ENCODE measurements at places on chromosomes 12 and 14.
A peak's percentile ranks its signal among the peaks of the same experiment; 100 is the strongest.

DNA sequence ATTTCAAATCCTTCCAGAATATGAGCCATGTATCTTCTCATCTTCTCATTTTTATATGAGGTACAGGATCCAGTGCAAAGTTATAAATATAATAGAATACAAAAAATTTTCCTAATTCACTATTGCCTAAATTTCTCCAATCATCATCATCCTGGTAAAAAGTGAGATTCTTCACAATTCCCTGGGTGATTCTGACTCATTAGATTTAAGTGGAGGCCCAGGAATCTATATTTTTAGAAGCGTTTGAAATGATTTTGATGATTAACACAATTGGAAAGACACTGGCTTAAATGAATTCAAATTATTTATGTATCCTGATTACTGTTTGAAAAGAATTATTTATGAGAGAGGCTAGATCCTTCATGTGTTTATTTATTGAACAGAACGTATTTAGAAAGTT lies 380.3 kb upstream of the PDE3A start:
- DNase-seq, result no peak

GRCh38 chr12:51809193-51809592 lies 39.3 kb downstream of the FIGNL2 start:
- no peak for DNase-seq

GRCh38 chr12:52552055-52552454 lies 890 bp downstream of the KRT71 start:
- DNase-seq, result no peak

GRCh38 chr14:70803321-70804310 lies 5.7 kb downstream of the MAP3K9 start:
- no peak for DNase-seq

DNA sequence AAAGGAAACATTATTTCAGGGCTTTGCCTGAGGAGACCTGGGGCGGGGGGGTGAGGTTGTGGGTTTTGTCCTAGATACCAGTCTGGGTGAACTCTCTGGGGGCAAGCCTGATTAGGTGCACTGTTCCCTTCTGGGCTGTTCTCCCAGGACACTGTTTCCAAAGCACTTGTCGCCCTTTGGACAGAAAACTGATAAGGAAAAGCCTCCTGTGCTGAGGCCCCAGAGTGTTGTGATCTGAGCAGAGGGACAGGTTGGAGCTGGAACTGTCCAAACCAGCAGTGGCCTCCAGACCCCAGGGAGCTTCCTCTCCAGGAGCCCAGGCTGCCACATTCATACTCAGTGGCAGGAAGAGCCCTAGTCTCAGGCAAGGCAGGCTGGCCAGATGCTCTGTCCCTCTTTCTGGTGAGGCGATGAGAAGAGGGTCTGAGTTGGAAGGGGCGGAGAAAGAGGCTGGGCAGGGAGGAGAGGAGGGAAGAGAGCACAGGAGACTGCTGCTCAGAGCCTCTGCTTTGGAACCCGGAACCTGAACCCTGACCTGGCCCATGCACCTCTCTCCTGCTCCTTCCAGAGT lies 1.9 kb downstream of the GALNT16 start:
- DNase-seq, result no peak

DNA sequence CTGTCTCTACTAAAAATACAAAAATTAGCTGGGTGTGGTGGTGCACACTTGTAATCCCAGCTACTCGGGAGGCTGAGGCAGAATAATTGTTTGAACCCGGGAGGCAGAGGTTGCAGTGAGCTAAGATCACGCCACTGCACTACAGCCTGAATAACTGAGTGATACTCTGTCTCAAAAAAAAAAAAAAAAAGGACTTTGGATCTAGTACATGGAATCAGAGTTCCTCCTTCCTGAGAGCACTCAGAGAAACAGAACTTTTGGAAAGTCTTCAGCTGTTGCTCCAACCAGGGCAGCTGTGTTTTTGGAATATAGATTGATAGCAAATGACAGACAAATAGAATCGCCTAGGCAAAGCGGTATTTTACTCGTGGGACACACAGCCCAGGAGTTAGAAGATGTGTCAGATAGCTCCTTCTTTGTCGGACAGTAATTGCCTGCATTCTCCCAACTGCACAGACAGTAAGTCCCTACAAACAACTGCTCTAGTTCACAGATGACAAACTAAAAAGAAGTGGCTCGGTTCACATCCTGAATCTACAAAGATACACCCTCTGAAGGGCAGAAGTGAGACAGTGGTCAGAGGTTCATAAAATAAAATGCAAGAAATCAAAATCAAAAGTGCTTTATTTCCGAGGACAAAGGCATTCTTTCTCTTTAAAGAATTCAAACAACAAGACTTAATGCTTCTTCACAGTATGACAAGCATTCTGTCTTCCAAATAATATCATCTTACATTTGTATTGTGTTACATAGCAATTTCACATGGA lies 17.1 kb upstream of the NEK9 start:
- DNase-seq, result no peak

- no peak for DNase-seq
Measured at GRCh38 chr12:32252199-32253073, 145.8 kb downstream of the BICD1 start.

DNA sequence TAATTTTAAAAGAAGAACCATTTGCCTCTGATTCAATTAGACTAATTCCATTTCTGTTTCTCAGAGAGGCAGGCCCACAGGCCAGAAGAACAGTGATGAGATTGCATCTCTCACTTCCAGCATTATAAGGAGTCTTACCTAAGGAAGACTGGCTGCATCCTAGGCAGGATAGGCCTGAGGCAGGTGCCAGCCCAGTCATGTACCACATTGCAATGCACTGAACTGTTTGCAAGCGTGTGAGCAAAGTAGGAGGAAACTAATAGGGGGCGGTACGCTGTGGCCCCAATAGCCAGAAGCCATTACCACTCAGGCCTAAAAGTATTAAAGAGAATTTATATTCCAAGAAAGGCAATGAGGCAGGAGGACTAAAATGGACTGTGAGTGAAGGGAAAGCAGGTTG lies 12.1 kb upstream of the CNIH1 start:
- no peak for DNase-seq

- DNase-seq, result no peak
Measured at GRCh38 chr12:30440826-30441602, 254.7 kb downstream of the IPO8 start.

DNA sequence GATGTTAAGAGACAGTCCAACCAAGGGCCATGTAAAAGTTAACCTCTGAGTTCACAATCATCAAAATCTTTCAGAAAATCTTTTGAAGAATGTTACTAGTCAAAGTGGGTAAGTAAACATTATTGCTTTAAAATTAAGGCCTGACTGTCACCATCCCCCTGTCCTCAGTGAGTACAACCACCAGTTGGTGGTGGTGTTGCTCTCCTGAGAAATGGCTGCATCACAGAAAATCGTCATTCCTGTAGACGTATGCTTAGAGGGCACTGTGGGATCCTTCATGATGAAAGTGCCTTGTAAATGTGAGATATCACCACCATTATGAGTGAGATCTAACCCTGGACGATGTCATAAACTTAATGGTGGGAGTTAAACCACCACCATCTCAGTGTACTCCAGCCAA lies 451.2 kb downstream of the RPS29 start:
- DNase-seq, result no peak

GRCh38 chr12:501722-502447 lies 42.1 kb downstream of the B4GALNT3 start:
- no peak for DNase-seq

GRCh38 chr12:116306506-116306905 lies 29.0 kb upstream of the MED13L start:
- no peak for DNase-seq

- DNase-seq, result no peak
Measured at GRCh38 chr12:66648033-66648735, 30.7 kb downstream of the GRIP1 start.

DNA sequence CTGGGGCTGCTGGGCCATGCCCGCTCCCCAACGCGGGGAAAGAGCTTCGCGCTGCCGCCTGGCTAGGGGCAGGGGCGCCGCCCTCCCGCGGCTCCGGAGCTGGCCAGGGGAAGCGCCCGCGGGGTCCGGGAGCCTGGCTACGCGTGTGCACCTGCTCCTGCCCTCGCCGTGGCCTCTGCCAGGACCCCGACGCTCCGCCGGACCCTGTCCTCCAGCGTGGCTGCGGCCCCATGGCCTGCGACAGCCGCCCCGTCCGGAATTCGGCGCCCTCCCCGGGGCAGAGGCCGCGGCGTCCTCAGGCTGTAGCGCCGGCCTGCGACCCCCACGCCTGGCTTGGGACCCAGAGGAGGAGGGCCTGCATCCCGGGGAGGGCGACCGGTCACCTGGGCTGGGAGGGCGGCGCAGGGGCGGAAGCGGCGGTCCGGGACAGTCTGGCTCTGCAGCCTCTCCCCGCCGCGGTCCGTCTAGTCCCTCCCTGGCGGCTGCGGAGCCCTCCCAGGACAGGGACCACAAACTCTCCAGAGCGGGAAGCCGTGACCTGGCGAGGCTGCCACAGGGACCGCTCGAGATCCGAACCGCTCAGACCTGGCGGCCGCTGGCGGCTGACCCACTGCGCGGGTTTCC lies 85.6 kb downstream of the ALG10 start:
- peak; percentile 83 for DNase-seq

- no peak for DNase-seq
Measured at GRCh38 chr12:80946591-80946990, 8.9 kb upstream of the LIN7A start.

GRCh38 chr14:59182641-59183040 lies 5.8 kb upstream of the DAAM1 start:
- DNase-seq, result no peak

DNA sequence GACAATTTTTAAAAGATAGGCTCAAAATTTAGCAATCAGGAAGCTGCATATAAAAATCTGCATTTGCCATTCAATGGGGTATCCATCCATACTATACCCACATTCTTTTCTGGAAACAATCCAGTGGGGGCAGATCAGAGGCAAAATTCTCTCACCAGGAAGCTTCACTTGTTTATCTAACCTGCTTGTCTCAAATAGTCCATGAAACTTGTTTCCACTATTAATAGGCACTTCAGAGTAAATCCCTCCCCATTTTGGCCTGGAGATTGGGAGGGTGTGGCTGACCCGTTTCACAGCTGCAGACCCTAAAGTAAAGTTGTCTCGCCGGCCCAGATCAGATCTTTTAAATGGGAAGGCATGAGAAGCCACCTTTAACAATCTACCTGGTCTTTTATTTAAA lies 139.4 kb upstream of the CPNE8 start:
- DNase-seq, result no peak

- peak; percentile 39 for DNase-seq
Measured at GRCh38 chr12:19689226-19689625, 249.9 kb downstream of the AEBP2 start.

DNA sequence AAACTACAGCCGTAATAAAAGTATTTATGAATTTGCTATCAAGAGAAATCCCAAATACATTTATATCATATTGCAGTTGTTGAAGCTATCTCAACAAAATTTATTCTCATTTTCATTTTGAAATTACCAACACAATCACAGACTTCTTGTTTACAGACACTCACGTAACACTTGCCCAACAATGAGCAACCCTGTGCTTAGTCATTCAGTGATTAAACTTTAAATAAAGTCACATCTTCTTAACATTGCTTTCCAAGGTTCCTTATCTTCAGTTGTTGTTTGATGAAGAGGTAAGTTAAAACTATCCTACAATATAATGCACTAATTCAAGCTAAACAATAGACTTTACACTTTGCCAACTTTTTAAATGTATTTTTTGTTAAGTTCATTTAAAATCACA lies 601.8 kb downstream of the SLC16A7 start:
- no peak for DNase-seq

DNA sequence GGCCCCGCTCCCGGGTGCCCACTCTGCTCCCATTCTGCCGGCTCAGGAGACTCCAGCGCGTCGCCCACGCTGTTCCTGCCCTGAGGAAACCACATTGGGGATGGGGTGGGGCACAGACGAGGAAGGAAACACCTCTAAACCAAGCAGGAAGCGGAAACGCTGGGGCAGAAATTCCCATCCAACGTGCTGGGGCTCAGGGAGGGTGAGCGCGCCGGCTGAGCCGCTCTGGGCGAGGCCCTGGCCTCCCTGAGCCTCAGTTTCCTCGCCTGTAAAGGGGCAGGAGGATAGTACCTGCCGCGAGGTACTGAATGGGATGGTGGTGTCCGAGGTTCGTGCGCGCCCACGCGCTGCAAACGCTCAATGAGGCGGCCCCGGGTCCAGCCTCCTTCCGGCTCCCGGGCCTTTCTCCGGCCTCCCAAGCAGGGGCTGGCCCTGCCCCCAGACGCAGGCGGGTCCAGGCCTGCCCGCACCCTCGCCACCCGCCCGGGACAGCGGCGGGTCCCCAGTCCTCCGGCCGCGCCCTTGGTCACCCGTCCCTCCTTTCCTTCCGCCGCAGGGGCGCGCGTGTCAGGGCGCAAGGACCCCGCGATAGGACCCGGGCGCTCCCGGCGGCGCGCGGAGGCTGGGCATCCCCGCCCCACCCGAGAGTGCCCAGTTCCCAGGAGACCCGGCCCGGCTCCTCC lies 673 bp downstream of the BEGAIN start:
- no peak for DNase-seq

GRCh38 chr12:12845794-12846243 lies 32.7 kb downstream of the DDX47 start:
- no peak for DNase-seq

DNA sequence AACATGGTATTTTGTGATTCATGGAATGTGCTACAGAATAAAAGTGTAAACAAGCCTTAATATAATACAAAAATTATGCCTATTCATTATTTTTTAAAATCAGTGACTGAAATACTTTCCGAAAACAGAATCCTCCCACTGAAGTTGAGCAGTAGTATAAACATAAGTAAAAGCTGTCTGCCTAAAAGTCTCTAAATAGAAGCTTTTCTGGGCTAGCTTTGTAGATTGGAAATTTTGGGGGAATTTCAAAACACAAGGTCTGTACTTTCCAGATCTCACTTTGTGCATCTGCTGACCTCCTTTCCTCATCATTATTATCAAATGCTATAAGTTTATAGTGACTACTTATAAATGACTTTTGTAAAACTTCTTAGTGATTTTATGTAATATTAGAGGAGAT lies 80.4 kb upstream of the TRHDE start:
- DNase-seq, result no peak

DNA sequence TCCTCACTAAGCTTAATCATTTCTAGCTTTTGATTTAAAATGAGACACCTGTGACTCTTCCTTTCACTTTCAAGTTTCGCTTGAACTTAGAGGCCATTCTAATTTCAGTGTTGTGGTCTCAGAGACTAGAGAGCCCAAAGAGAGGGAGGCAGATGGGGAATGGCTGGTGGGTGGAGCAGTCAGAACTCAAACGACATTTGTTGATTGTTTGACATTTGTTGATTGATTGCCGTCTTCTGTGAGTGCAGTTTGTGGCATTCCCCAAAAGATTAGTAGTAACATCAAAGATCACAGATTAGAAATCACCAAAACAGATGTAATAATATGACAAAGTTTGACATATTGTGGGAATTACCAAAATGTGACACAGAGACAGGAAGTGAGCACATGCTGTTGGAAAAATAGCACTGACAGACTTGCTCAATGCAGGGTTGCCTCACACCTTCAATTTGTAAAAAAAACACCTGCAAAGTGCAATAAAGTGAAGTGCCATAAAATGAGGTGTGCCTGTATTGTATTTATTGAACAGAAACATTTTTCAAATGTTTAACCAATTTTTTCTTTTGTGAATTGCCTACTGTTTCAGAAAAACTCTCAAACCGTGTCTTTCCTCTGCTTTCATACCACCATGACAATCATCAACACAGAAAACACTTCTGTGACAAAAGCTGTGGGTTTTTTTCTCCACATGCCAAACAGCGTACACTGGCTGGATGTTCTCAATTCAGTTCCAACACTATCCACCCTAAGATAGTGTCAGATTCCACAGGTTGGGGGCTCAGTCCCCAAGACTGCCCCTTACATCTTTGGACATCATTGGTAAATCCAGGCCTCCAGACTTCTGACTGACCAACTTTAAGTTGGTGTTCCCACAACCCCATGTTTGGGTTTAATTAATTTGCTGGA lies 376.3 kb upstream of the RGS6 start:
- no peak for DNase-seq

GRCh38 chr12:33944703-33945437 lies 77.4 kb upstream of the ALG10 start:
- DNase-seq, result no peak

All from upper lobe of left lung (tissue), 6 donors.